ENCODE measurements at places on chromosomes 13 and 19.

GRCh38 chr13:77343841-77344240 is 16.9 kb upstream of the MYCBP2 start:
- DNase-seq, result no peak

DNA sequence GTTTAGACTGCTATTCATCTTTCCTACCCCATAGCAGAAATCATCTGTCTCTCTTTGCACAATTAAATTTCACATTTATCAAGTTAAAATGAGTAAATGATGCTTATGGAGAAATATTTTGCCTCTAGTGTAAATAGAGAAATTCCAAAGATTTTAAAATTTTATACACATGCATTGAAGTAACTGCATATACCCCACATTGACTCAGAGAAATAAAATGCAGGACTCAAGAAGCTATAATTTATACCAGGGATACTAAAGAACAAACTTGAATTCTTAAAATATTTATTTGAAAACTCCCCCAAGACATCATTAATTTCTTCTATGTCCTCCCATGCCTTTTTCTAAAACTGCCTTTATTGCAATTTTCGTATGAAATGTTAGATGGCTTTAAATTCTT is 165.8 kb downstream of the DIAPH3 start:
- DNase-seq, result no peak

DNA sequence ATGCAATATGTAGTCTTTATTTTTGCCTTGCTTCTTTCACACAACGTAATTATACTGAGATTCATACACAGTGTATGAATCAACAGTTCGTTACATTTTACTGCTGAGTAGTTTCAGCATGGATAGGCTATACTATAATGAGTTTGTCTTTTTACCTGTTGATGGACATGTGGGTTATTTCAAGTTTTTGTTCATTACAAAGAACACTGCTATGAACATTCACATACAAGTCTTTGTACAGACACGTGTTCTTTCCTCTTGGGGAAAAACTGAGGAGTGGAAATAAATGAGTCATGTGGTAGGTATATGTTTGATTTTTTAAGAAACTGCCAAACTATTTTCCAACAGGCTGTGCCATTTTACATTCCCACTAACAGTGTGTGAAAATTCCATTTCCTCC is 35.1 kb downstream of the ENOX1 start:
- DNase-seq, result no peak

DNA sequence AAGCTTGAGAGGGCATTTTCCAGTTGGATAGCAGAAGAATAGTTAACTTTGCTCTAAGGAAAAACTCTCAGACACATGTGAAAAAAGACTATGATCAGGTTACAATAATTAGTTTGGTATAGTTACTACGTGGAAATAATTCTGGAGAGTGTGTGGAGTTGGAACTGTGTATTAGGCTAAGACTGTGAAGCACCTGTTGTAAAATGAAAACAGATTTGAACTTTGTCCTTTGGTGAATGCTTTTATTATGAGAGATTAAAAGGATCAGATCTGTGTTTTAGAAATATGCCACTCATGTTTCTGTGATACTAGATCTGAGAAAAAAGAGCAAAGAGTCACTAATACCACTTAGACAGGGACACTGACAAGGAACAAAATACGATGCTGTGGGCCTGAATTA is 807.5 kb upstream of the ATXN8OS start:
- DNase-seq, result no peak

- DNase-seq, result peak; percentile 80
Measured at GRCh38 chr13:33204130-33204927, 81.2 kb downstream of the STARD13 start.

- DNase-seq, result peak; percentile 61
Measured at GRCh38 chr19:31099515-31100205, 249.6 kb downstream of the TSHZ3 start.

DNA sequence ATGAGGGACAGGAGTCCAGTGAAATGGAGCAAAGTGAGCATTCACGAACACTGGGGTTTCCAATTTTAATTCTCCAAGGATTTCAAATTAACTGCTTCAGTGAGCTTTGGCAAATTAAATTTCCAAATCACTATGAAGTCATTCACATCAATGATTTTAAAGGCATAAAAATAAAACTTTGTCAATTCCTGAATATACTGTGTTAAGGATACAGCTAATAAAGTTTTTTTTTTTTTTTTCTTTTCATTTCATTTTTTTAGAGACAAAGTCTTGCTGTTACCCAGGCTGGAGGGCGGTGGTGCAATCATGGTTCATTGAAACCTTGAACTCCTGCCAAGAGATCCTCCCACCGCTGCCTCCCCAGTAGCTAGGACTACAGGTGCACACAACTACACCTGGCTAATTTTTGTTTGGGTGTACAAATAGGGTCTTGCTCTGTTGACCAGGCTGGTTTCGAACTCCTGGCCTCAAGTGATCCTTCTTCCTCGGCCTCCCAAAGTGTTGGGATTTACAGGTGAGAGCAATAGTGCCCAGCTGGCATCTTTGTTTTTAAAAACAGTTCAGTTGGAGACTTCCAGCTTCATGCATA is 21.9 kb downstream of the RBM26 start:
- DNase-seq, result no peak

- DNase-seq, result no peak
Measured at GRCh38 chr19:16419669-16420335, 52.0 kb downstream of the EPS15L1 start.

GRCh38 chr19:39380521-39381502 is 10.1 kb downstream of the PAF1 start:
- no peak for DNase-seq

DNA sequence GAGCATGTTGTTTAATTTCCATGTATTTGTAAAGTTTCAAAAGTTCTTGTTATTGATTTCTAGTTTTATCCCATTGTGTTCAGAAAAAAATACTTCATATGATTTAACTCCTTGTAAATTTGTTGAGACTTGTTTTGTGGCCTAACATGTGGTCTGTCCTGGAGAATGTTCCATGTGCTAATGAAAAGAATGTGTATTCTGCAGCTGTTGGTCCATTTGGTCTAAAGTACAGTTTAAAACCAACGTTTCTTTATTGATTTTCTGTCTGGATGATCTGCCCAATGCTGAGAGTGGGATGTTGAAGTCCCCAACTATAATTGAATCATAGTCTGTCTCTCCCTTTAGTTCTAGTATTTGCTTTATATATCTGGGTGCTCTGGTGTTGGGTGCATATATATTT is 34.9 kb upstream of the TPP2 start:
- DNase-seq, result no peak

DNA sequence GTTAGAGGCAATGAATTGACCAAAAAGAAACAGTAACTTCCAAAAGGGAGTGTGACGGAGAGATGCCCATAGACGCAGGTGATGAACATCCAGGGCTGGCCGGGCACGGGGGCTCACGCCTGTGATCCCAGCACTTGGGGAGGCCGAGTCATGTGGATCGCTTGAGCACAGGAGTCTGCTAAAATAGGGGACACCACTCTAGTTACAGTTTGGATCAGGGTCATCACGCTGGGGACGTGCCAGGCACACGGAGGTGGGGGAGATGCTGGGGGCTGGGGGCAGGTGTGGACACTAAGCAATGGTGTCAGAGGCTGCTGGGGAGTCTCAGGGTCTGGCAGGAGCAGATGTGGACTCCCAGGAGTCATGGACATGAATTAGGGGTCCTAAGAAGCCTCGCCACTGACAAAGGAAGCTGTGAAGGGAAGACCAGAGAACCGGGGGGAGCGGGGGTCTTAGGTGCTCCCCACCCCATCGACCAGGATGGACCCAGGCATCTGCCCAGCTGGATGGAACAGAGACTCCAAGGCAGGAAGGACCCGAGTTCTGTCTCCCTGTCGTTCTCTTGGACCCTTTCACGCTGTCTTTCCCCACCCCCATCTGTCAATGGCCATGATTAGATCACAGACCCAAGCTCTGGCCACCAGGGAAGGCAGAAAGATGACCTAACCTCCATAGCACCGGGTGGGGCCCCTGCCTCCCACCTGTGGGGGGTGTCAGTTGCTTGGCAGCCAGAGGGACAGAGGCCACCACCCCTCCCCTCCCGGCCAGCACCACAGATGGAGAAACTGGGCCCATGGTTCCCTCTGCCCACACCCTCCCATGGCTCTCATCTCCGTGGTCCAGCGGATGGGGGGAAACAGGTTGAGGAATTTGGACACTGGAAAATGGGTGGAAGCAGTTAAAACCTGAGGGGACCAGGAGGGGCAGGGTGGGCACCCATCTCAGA is 19.6 kb downstream of the CCDC8 start:
- no peak for DNase-seq

- DNase-seq, result no peak
Measured at GRCh38 chr13:70905035-70905434, 796.8 kb upstream of the KLHL1 start.

- peak; percentile 89 for DNase-seq
Measured at GRCh38 chr19:46076951-46077814, 36.4 kb upstream of the IGFL4 start.

GRCh38 chr13:112895521-112896465 is 73.2 kb upstream of the MCF2L start:
- no peak for DNase-seq

DNA sequence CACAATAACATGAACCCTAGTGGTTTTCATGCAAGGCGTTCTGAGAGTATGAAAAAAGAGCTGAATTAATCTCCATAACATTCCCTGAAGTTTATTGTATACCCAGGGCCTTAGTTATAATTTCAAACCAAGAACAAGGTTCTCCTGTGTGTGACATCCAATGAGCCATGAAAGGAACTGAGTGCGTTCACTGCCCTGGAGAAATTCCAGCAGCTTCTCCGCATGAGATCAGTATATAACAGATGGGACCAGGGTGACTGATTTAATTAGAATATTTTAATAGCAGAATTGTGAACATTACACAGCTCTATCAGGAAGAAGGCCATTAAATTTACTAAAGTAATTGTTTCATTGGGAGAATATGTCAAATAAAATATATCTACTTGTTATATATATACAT is 1190.5 kb upstream of the SLC10A2 start:
- DNase-seq, result no peak

- DNase-seq, result no peak
Measured at GRCh38 chr19:416416-416815, 7.5 kb upstream of the C2CD4C start.

DNA sequence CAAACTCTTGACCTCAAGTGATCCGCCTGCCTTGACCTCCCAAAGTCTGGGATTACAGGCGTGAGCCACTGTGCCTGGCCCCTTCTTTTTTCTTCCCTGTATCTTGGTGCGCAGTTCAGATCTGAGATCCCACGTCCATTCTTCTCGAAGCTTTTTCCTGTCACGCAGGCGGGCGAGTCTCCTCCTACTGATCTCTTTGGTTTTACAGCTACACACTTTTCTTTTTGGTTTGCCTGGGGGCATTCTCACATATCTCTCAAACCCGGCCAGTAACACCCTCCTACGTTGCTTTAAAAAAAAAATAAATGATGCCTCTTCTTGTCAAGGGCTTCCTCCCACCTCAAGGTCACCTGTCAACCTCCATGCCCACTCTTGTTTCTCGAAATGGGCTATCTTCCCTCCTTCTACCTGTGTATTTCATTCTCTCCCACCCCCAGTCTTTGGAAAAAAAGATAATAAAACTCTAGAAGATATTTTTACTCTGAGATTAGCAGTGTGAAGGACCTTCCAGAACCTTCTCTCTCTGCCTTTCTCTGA is 12.1 kb downstream of the TMPRSS9 start:
- DNase-seq, result no peak

- DNase-seq, result peak; percentile 65
Measured at GRCh38 chr13:42066542-42066941, 18.1 kb downstream of the DGKH start.

GRCh38 chr13:60162096-60162495 is 1.6 kb downstream of the DIAPH3 start:
- no peak for DNase-seq

DNA sequence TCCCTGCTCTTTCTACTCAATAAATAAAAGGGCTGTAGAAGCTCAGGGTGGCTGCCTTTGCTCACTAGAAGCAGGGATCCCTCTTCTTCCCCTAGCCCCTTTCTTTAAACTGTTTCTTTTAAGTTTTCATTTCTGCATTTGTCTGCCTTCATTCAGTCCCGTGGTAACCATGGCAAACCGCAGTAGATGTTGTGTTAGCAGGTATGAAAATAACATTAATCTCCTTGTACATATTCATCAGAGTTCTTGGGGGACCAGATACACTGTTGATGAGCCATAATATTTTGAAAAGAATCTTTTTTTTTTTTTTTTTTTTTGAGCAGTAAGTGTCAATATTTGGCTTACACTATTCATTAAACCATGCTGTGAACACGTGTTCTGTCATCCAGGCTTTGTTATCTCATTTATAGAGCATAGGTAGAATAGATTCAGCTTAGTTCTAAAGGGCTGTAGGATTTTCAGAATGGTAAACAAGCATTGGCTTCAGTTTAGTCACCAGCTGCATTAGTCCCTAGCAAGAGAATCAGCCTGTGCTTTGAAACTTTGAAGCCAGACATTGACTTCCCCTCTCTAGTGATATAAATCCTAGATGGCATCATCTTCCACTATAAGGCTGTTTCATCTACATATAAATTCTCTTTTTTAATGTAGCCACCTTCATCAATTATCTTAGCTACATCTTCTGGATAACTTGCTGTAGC is 59.4 kb upstream of the SPRY2 start:
- DNase-seq, result no peak

GRCh38 chr19:42816894-42817293 is 51.4 kb upstream of the PSG8 start:
- peak; percentile 15 for DNase-seq

- DNase-seq, result no peak
Measured at GRCh38 chr13:70457474-70457873, 349.2 kb upstream of the KLHL1 start.

DNA sequence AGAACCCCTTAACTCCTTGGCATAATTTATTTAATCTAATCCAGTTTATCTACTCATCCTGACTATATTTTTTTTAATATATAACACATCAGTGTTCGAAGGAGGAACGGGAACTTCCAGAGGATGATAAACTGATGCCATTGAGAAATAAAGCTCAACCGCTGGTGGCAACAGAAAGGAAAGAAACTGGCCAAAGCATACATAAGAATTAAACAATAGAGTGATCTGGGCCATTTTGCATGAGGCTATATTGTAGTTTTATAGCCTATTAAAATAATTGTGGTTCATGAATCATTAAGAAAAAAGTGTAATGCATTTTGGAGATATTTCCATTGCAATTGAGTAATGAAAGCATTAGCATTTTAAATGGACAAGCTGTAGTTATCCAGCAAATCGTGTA is 94.2 kb downstream of the FRY start:
- DNase-seq, result peak; percentile 15

DNA sequence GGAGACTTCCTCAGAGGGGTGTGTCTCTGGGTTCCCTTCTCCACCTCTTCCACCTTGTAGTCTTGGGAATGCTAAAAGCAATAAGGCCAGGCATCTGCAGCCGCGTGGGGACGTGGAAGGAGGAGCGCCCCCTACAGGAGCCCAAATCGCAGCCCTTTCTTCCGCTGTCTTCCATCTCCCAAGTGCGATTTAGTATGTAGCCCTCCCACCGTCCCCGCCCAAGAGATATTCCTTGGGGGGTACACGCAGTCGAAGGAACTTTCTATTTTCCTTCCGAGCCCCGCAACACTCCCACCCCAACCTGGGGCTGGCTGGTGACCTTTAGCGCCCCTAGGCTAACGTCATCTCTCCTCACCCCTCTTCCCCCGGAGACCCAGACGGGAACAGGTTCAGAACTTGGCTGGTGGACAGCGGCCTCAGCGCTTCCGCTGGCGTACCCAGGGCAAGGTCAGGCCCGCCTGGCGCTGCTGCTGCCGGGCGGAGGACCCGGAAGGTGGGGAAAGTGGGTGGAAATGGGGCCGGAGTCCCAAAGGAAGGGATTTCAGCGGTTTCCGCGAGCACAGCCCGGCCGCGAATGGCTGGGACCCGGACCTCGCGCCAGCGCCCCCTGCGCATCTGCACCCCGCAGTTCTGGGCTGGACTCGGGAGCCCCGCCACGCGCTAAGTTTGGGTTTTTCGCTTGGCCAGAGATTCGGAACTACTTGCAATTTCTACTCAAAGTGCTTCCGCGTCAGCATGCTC is 2.1 kb upstream of the PCDH8 start:
- peak; percentile 90 for DNase-seq

All from AG20443 (cell line).